ENCODE measurements at places on chromosomes 7 and 10.

- no peak for DNase-seq
These were observed 86.4 kb upstream of the PRKG1 start for GRCh38 chr10:50987934-50988333.

GRCh38 chr7:158613481-158613880, 25.9 kb upstream of the PTPRN2 start:
- no peak for DNase-seq

DNA sequence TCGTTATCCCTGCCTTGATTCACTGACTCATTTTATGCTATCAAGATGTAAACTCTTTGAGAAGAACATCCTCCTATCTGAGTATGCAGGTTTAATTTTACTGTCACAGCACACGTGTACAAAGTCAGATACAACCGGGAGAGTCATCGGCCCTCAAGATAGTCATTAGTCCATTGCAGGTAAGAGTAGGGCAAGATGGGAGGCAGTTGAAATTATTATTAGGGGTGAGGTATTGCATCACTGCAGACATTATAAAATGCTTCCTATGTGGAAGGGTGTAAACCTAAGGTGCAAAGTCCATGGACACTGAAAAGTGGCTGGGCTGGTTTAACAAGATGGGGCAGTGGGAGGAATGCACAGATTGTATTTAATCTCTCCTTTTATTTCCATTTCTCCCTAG, 113.7 kb downstream of the ARL4A start:
- no peak for DNase-seq

- DNase-seq = no peak
These were observed 199.4 kb upstream of the PRSS58 start for GRCh38 chr7:142457146-142457703.
